Stimulated activated CD4-positive, alpha-beta T cell treated with anti-CD3 and anti-CD28 coated beads, TNF-alpha, amount 100 ng/mL, for 1 hour (primary cell): ENCODE measurements at places on chromosomes 4 and X.

GRCh38 chr4:160836431-160836830, 1327.4 kb downstream of the FSTL5 start:
- DNase-seq = no peak

DNA sequence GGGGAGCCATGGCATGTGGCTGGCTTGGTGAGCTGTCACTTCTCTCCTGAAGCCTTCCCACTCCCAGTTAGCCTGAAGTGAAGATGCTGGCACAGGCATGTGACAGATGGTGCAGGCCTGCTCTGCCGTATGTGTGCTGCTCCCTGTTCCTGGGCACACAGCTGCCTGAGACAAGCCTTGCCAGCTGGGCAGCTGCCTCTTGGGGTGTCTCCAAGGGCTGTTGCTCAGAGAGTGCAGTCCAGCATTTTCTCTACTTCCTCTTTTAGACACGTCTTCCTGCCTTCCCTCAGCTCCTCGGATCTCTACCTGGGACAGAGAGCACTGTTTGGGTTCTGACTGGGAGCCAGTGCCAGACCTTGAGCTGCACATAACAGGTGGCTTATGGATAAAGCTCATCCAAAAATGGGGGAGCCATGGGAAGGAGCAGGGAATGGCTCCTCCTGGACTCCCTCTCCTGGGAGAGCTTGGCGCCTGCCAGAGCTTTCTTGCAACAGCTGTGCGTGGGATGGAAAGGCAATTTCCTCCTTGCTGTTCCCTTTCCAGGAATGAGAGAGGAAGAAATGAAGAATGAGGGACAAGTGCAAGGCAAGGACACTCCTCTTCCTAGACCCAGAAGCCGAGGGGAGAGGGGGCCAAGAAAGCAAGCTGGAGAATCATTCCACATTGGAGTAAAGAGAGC, 132.9 kb downstream of the MSL3 start:
- DNase-seq = no peak

DNA sequence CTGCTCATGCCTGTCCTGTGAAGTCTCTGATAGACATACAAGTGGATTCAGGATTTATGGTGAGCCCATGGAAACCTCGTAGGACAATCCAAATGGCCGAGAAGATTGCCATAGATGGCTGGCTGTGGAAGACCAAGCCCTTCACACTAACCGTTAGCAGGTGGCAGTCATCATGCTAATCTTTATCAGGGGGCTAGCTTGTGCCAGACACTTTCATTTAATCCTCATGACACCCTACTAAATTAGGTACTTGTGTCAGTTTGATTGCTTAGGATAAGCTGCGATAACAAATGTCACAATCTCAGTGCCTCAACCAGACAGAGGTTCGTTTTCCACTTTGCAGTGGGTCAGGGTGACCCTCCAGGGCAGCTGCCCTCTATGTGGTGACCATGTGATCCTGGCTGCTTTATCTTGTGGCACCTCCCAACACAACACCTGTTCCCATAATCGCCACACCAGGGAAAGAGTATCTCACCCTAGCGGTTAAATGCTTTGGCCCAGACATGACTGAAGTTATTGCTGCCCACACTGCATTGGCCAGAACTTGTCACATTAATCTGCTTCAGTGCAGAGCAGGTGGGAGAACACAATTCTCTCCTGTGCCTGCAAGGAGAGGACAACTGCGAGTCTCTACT, 60.8 kb downstream of the REPS2 start:
- no peak for DNase-seq

DNA sequence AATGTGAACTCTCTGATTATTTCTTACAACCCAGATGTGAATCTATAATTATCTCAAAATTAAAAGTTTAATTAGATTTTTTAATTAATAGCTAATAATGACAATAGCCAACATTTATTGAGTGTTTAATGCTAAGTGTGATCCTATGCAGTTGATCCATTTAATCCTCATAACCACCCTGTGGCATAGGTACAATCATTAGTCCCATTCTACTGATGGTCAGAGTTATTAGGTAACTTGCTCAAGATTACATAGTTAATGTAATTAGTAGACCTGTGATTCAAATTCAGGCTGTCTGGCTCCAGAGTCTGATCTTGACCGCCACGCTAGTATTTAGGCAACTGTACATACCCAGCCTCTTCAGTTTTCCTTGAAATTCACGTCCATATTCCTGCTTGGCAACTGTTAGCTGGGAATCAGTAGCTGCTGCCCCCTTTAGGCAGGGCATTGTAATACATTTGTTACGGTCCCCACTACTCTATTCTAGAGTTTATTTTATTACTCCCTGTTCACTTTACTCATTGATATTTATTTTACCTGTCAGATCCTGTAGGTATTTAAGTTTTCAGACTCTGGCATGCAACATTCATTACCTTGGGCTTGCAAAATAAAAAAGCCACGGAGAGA, 20.6 kb upstream of the TEC start:
- no peak for DNase-seq

- no peak for DNase-seq
Observed at GRCh38 chrX:48475296-48475695, 703 bp upstream of the FTSJ1 start.

DNA sequence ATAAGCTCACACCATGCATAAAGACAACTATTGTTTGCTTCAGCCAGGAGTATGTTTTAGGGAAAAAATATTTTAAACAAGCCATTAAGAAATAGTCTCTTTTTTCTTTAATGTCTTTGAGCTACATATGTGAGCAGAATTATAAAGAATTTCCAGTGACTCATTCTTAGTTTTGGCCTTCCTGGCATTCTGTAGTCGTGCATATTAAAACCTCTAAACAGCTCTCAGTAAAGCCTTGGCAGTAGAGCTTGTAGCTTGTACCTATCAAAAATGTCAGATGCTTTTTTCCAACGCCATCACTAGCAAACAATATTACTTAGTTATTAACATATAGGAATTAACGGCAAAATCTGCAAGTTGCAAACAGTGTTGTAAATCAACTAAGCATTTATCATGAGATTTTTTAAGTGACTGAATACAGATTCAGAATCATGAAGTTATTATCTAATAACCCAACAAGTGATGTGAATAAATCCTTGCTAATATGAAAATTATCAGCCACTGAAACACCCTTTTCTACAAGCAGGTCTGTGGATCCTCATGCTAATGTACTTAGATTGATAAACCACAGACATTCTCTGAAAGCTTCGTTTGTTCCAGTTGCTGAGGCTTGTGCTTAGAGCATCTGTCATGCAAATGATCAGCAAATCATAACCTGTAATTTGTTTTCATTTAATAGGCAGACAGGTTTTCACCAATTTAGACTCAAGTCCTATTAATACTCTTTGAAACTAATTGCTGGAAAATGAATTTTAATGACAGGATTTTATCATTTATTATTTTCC, 412.0 kb upstream of the ATOH1 start:
- no peak for DNase-seq

GRCh38 chrX:46837558-46838485, 979 bp downstream of the RP2 start:
- no peak for DNase-seq

- DNase-seq = no peak
Observed at GRCh38 chr4:105543346-105543745, 9.1 kb upstream of the ARHGEF38 start.
